ENCODE measurements at places on chromosomes 13 and 19. TPM values are rescaled to one million over a fixed set of nuclear protein-coding genes. Genes with fewer than 3 reads are reported as not detected.

Gene KLK14
- total RNA-seq, result 0.32 TPM

Gene MEIOSIN
- not detected for total RNA-seq

Gene CCDC169
- total RNA-seq, result 2.2 TPM

Gene IRGC
- total RNA-seq, result not detected

Gene LILRB3
- total RNA-seq, result 2.7 TPM

Gene REEP6
- total RNA-seq, result 3.3 TPM

Gene OVOL3
- total RNA-seq, result not detected

Gene C19orf81
- total RNA-seq, result 2.1 TPM

Gene CYP2F1
- not detected for total RNA-seq

Gene SMAD9
- total RNA-seq, result 11.5 TPM

Gene MIA
- total RNA-seq, result 1.00 TPM

Gene CGB5
- not detected for total RNA-seq

Gene CERS1
- total RNA-seq, result 1.8 TPM
